ENCODE measurements at places on chromosomes 12 and 14.
A peak's percentile ranks its signal among the peaks of the same experiment; 100 is the strongest.

GRCh38 chr12:121801595-121802484 lies 2.0 kb upstream of the SETD1B start:
- no peak for DNase-seq

DNA sequence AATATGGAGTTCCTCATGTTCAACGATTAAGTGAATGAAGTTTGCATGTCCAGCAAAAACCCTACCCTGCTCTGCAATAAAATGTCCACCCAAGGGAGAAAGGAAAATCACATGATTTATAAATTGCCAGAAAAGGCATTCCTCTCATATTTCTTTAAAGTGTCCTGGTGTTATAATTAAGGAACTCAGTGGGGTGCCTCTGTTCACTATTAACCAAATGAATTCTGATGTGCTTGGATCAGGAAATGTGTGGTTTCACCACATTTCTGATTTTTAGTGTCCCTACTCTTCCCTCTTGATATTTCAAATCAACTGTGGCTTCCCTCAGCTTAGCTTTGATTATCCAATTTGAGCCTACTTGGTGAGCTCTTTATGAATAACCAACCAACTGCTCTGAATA lies 208.1 kb downstream of the PHLDA1 start:
- no peak for DNase-seq

DNA sequence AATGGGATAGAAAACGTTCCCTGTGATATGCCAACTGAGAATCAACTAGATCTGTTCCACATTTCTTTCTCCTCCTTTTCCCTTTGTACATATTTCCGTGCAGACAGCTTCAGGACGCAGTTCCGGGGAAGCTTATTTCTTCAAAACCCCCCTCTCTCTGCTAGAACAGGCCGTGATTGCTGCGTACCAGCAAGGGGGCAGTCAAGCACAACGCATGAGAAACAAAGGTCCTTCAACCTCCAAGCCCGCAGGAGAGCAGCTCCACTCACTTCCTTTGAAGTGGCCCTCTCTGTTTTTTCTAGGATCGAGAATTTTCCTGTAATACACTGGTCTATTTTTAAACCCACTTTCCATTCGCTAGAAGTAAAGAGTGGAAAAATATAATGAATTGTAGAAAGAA lies 80.8 kb downstream of the ZNF664 start:
- DNase-seq = no peak

DNA sequence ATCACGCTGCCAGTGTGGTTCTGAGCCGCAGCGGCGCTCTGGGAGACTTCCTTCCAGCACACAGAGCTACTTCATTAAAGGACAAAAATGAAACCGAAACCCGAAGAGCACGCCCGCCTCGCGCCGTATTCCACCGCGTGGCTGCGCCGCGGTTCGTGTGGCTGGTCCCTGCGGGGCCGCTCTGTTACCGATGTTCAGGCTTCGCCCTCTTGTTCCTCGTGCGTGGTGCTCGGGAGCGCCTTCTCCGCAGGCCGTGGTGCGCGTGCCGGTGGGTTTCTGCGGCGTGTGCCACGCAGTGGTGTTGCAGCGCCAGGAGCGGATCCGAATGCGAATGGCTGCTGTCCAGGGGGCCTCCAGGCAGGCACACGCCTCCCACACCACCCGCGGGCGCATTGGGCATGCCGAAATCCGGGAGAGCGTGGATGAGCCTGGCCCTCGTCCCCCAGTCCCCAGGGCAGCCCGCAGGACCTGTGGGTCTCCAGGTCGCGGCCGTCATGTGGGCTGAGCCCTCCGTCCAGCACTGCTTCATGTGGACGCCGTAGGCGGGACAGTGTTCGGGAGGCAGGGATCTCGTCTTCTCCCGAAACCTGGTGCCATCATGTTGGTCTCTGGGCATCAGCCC lies 91.2 kb downstream of the ADGRD1 start:
- DNase-seq = peak; percentile 42

DNA sequence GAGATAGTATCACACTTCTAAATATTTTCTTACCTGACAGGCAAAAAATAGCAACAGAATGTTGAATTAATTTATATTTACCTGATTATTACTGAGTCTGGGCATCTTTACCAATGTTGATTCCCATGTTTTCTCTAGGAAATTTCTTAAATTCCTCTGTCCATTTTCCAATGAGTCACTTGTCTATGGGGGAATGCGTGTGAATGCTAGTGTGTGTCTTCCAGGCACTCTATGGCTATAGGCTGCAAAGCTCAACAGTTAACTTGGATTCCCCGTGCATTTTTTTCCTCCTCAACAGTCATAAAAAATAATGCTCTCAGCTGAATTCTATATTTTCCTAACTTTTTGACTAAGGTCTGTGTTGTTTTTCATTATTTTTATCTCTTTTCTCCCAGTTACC lies 1385.8 kb upstream of the FLRT2 start:
- no peak for DNase-seq

GRCh38 chr12:112879191-112879705 lies 27.5 kb upstream of the OAS1 start:
- no peak for DNase-seq

DNA sequence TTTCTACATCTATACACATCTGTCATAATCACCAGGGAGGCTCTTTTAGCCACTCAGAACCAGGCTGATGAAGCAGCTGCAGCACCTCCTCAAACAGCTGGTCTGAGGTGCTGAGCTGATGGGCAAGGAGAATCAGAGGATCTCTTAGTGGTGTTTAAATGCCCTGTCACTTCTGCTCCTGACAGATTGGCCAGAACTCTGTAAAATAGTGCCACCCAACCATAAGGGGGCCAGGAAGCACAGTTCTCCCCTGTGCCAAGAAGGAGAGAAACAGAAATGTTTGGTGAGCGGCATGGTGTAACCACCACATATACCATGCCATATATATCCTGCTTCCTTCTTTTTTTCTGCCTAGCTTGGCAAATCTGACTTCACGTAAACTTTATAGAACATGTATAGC lies 12.8 kb downstream of the SOCS2 start:
- no peak for DNase-seq

DNA sequence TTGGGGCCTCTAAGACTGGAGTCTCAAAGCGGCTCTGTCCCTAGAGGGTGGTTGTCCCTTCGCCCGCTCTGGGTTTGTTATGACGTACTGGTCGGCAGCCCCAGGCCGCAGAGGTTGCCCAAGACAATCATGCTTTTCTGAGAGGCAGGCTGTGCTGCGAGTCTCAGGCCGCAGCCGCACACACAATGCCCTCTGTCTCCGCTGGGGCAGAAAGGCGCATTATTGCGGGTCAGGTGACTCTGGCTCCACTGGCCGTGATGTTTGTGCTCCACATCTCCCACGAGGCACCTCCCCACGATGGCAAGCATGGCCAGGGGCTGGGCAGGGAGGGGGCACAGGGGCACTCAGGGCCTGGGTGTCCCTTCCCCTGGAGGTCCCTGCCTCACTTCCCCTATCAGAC lies 21.0 kb upstream of the PLEKHG3 start:
- no peak for DNase-seq

DNA sequence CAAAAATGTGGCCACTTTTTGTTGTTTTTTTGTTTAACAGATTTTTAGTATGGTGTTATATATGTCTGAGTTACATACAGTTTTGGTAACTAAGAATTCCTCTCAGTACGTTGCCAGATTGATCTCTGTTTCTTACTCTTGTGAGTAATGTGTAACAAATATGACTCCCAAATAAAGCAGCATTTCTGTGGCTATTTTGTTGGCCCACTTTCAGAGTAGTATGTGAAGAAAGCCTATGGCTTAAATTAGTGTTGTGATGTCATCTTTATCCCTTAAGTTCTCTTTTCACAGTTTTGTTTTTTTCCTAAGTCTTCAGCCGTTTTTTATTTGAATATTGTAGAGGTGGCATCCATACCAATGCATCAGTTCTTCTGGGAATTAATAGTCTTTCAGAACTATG lies 10.7 kb downstream of the PCNX4 start:
- DNase-seq = no peak

GRCh38 chr14:72974661-72975060 lies 48.4 kb downstream of the DCAF4 start:
- no peak for DNase-seq

DNA sequence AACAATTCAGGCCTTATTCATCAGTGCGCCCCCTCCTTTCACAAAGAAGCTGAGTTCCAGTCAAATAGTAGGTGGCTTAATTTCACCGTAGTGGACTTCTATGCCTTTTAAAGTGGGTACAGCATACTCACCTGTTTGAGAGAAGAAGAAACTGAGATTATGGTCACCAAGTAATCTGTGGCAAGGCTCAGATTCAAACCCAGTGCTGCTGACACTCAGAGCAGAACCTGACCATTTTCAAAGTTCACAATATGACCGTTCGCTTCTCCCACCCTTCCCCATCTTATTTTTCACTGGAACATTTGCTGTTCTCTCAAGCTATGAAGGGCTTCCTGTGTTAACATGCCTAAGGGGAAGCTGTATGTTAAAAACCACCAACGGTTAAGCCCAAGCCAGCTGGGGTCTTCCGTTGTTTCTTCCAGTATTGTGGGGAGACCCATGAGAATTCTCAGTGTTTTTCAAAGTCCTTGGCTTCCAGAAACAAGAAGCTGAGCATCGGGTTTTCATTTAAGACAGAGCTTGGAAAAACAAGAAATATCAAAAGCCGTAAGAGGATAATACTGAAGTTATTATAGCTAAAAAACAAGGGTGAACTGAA lies 6.1 kb upstream of the PSMA6 start:
- no peak for DNase-seq

- no peak for DNase-seq
Observed at GRCh38 chr12:81249976-81250375, 172.1 kb downstream of the ACSS3 start.

DNA sequence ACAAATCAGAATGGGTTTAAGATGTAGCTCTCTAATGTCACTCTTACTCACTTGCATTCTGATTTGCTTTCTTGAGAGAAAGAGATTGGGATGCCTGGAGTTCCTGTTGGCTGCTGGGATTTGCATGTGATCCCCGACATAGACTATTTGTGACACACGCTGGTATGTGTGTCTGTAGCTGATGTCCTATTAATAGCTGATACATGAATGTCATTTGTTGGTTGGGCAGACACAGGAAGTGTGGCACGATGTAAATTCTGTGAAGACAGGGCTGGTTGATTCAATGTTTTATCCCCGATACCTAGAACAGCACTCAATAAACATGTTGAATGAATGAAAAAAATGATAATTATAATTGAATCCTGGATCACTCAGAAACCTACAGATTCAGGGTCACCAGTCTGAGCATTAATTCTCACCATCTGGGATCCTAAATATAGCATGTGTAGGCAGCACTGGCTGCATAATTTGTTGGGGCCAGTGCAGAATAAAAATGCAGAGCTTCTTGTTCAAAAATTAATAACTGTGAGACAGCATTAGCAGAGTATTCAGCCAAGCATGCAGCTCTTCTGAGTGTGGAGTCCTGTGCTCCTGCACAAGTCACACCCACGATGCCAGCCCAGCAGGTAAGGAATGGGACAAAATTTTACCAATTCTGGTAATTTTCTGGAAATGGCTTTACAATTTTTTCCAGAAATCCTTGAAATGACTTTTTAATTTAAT lies 35.5 kb upstream of the SOCS2 start:
- DNase-seq = no peak

GRCh38 chr12:5200278-5201087 lies 156.8 kb downstream of the KCNA5 start:
- DNase-seq = no peak

GRCh38 chr12:69985656-69986055 lies 160.6 kb downstream of the MYRFL start:
- no peak for DNase-seq

DNA sequence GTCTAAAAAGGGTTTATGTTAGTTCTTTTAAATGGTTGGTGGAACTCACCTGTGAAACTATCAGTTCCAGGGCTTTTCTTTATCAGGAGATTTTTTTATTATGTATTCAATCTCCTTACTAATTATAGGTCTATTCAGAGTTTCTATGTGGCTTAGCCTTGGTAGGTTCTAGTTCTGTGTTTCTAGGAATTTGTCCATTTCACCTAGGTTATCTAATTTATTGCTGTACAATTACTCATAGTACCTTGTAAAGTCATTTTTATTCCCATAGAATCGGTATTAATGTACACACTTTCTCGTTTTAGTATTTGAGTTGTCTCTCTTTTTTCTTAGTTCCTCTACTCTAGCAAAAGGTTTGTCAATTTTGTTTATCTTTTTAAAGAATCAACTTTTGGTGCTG lies 59.0 kb downstream of the BORCS5 start:
- DNase-seq = no peak

DNA sequence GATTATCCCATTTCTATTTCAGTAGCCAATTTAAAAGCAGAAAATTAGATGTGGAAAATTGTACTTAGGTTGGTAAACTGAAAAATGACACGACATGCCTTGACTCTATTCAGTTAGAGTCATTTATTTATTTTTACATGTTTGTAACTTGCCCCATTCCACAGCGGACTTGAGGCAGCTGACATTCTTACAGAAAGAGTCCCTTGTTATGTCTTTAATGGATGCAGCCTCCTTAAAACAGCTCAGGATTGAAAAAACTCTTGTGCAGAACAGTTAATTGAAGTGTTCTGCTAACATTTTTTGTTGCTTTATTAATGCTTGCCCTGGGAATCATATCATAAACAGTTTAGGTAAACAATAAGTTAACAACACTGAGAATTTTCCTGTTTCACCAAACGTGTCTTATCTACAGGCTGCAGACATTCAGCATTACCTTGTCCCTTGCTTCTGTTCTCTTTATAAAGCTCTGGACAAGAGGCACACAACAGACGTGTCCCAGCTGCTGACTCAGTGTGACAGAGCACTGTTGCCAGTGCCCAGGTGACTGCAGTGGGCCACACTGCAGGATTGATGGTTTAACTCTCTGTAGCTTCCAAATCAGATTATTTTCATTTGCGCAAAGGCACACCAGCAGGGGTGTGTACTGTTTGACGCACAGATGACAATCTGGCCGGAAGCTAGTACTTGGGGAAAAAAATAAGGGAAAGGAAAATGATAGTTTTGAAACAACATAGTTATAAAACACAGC lies 101.6 kb downstream of the PELI2 start:
- no peak for DNase-seq

DNA sequence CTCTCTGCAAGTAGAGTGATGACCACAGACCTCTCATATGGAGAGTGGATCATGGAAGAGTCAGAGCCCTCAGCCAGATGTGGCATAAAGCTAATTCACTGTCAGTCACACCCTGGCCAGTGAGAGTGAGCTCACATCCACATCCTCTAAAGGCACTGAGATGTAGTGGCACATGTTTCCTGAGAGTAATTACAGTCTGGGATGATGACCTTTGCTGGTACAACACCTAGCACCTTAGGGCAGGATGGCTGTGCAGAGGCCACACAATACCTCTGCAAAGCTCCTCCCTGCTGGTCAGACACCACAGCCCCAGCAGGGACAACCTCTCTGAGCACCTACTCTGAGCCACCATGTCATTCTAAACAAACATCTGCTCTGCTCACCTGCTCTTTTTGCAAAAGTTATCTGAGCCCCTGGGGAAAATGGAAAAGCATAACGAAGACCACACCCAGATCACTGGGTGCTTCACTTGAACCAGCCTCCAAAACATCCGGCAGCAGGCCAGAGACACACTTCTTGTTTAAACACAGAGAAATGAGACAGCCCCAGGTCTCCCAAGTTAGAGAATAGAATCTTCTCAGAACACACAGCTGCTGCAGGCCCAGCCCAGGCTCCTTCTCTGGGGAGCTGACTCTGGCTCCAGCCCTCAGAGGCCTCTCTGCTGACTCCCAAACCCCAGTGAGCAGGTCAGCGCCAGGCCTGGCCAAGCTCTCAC lies 30.3 kb downstream of the PITPNM2 start:
- no peak for DNase-seq

- DNase-seq = no peak
Observed at GRCh38 chr12:50006280-50006679, 19.0 kb downstream of the RACGAP1 start.

All from NCI-H1048 (cell line).